ENCODE measurements at places on chromosomes 13 and 19.
A peak's percentile ranks its signal among the peaks of the same experiment; 100 is the strongest.

GRCh38 chr13:73077865-73078264 lies 19.1 kb downstream of the KLF5 start:
- no peak for DNase-seq

GRCh38 chr13:100436099-100436498 lies 152.5 kb downstream of the GGACT start:
- DNase-seq = no peak

DNA sequence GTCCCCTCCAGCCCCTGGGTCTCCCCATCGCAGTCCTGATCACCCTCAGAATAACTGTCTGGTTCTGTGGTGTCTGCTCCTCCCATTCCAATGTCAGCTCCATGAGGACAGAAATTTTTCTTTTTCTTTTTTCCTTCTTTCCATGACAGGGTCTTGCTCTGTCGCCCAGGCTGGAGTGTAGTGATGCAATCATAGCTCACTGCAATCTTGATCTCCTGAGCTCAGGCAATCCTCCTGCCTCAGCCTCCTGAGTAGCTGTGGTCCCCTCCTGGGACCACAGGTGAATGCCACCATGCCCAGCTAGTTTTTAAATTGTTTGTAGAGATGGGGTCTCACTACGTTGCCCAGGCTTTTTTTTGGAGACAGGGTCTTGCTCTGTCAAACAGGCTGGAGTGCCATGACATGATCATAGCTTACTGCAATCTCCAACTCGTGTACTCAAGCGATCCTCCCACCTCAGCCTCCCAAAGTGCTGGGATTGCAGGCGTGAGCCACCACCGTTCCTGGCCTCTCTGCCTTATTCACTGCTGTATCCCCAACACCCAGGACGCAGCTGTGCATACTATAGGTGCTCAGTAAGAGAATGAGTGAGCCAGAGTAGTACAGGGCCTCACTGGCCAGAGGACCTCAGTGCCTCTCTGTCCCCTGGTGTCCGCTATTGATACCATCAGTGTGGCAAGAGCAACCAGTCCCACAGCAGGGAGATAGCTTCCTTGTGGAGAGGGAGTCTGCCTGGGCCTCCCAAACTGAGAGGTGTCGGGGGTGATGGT lies 5.2 kb upstream of the DOCK6 start:
- no peak for DNase-seq

GRCh38 chr19:36685835-36686234 lies 1.6 kb upstream of the ZNF567 start:
- DNase-seq = no peak

DNA sequence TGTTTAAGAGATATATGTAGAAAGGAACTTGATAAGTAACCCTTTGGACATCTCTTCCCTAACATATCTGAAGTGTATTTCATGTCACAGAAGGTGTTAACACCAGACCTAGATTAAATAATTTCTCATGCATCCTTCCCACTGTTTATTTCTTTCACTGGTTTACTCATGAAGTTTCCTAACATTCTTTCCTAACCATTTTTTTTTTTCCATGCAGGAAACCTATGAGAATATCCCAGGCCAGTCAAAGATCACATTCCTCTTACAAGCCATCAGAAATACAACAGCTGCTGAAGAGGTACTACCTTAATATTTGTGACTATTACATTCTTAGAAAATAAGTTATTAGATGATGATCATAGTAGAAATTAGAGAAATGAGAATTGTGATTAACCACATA lies 28.8 kb downstream of the IPO5 start:
- DNase-seq = no peak

GRCh38 chr13:52882785-52883184 lies 34.3 kb upstream of the PCDH8 start:
- no peak for DNase-seq

GRCh38 chr13:42215578-42216421 lies 56.2 kb upstream of the AKAP11 start:
- DNase-seq = no peak

GRCh38 chr19:34256835-34257558 lies 2.6 kb downstream of the GARRE1 start:
- DNase-seq = no peak

DNA sequence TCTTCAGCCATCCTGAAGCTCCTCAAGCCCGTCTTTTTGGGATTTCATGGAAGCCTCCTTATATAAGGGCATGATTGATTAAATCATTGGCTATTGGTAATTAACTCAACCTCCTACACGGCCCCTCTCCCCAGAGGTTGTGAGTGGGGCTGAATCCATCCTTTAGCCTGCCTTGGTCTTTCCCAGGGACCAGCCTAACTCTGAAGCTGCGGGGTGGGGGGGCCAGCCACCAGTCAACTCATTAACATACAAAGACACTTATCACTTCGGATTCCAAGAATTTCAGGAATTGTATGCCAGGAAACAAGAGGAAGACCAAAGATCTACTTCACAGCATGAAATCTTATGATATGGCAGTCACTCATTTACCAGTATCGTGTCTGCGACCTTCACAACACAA lies 9.9 kb downstream of the COL4A1 start:
- no peak for DNase-seq

GRCh38 chr19:19407633-19407930 lies 2.1 kb downstream of the GATAD2A start:
- no peak for DNase-seq

GRCh38 chr19:6100284-6100915 lies 9.9 kb downstream of the RFX2 start:
- DNase-seq = no peak

- no peak for DNase-seq
These were observed 527.5 kb upstream of the NBEA start for GRCh38 chr13:34414616-34415015.

- no peak for DNase-seq
These were observed 182.7 kb upstream of the TSC22D1 start for GRCh38 chr13:44758630-44759383.

- peak; percentile 33 for DNase-seq
These were observed 831 bp downstream of the PGPEP1 start for GRCh38 chr19:18340990-18341868.

DNA sequence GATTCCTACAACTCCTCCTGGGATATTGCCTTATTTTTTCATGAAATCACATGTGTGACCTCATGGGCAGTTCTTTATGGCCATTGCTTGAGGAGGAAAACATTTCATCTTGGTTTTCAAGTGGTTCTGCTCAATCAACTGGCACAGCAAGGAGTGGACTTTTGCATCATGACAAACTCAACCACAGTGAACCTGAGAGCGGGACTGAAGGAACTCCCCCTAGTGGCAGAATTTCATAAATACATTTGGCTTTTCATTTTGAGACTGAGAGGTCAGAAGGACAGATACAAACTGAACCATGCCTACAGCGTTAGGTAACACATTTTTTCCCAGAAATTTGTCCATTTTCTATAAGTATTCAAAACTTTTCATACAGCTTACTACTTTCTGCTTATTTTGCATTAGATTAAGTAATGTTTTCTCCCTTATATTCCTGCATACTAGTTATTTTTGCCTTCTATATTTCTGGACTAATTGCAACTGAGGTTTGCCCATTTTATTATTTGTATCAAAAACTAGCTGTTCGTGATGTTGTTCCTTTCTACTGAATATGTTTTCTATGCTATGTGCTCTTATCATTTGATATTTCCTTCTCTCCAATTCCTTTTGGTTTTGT lies 13.4 kb upstream of the SIGLEC12 start:
- DNase-seq = no peak
